ENCODE measurements at places on chromosomes 13 and 19.

DNA sequence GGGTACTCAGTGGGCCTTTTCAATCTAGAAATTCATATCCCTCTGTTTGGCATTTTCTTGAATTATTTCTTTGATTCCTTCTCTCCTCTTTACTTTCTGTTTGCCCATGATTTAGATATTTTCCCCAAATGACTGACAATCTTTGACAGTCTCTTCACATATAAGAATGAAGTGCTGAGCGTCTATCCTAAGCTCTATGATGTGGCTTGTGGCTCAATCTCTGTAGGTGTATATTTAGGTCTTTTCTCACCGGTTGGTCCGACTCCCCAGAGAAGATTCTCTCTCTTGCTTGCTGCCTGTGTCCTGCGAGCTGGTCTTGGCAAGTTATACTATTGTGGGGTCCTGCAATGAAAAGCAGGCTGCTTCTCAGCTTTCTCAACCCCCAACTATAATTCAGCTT, 29.0 kb downstream of the FLT3 start:
- DNase-seq: no peak

GRCh38 chr13:32284927-32285632, 30.1 kb downstream of the ZAR1L start:
- DNase-seq: no peak

DNA sequence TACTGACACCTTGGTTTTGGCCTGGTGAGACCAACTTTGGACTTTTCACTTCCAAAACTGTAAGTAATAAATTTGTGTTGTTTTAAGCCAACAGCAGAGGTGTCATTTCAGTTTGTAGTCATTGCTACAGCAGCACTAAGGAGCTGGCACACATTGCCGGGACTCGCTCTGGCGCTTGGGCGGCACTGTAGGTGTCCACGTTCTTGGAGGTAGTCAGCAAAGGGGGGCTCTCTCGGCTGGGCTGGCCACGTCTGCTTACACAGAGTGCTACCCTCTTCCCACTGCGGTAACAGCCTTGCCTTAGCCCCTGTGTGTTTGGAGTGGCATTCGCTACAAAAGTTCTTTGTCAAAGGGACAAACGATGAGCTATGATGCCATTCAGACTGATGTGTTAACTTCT, 44.7 kb downstream of the HTR2A start:
- DNase-seq: no peak

- DNase-seq: no peak
Measured at GRCh38 chr19:32550666-32551065, 30.3 kb upstream of the PDCD5 start.

DNA sequence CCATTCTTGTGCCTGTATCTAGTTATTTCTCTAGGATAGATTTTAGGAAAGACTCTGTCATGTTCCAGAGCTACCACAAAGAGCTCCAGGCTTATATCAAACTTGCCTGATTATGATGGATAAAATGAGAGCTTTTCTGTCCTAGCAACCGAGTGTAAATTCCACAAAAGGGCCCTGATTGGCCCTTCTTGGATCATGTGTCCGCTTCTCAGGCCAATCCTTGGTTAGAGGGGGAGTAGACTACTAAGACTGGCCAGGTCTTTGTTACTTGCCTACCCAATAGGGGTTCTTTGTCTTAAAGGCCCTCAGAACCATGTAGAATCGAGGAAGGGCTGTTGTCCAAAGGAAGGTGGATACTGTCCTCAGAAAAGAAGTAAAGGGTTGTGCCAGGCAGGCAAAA, 2.4 kb downstream of the DHX34 start:
- no peak for DNase-seq

DNA sequence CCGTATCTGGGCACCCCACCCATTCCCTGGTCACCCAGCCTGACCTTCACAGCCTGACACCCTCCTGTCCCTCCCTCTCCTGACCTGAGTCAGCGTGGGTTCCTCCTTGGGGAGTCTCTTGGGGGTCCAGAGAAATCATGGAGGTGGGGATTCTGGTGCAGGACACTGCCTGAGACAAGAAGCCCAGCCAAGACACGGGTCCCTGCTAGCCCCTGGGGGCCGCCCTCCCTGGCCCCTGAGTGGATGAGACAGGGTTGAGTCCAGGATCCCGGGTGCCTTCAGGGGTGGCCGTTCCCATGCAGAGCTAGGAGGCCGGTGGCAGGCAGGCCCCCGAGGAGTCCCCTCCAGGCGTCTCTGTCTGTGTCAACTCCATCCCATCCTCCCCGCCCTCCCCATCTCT, 1.6 kb downstream of the MAP2K7 start:
- no peak for DNase-seq

DNA sequence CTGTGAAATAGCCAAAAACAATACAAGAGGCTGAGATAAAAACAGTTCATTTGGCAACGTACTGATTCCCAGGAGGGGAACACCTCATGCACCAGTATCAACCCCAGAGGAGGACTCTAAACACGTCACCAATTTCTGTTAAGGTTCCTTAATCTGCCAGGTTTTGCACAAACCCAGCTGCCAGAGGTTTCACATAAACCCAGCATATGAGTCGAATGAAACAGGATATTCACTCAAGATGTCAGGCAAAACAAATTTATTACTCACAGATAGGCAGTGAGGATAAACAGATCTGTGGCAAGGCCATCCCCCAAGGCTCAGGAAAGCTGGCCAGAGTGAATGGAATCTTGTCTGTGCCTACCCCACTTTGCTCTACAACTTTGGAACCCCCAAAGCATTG, 210.9 kb downstream of the GPC5 start:
- peak; percentile 47 for DNase-seq

- DNase-seq: no peak
Measured at GRCh38 chr13:28718196-28718542, 601 bp downstream of the SLC46A3 start.

GRCh38 chr19:41554907-41555306, 21.1 kb upstream of the CEACAM21 start:
- DNase-seq: no peak

DNA sequence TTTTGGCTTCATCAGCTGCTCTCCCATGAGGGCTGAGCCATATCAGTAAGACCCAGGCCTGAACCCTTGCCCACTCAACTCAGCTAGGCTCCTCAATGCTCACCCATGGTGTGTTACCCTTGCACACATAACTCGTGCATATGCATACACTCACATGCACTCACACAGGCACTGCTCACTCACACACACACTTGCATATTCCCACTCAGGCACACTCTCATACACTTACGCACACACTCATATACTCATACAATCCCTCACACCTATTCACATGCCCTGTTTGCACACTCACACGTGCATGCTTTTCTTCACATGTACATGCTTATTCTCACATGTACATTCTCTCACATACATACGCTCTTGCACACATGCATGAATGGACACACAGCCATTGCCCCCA, 93.8 kb downstream of the SLC7A1 start:
- no peak for DNase-seq

DNA sequence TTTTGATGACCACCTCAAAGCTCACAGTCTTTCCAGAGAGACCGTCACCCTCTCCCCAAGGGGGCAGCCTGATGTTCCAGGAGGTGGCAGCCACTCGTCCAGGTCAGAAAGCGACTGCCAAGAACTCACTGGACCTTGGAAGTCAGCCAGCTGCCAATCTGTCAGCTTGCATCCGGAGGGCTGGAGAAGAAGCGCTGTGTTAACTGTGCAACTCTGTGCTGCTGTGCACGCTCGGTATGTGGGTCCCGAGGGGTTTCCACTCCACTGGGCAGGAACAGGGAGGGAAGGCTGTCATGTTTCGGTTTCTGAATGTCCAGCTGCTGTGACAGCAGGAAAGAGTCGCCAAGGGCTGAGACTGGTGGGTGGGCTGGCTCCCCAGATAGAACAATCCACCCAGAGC, 89.2 kb downstream of the CACNA1A start:
- DNase-seq: no peak

DNA sequence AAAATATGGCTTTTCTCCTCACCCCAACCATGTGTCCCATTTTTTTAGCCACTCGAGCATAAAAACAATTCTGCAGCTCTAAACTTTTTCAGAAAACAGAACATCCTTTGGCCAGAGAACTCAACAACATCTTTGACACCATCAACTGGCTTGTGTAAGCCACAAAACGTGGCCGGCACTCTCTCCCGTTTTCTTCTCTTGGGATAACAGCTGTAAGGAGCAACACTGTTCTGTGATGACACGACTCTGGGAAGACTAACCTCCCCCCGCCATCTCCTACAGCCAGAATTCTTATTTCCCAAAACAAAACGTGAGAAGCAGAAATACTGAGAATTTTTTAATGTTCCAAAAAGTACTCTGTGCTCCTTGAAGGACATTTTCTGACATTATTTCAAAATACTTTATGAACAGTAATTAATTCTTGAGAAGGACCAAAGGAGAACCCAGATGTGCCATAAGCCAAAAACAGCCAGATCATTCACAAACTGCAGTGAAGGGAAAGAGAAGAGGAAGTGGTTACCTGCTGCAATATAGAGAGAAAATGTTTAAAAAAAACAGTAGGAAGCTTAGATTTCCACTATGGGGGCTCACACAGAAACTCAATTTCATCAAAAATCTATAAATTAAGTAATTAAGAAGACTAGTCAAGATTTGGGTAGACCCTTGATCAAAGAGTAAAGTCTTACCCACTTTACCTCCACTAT, 25.8 kb downstream of the COL4A1 start:
- DNase-seq: no peak

- DNase-seq: no peak
Measured at GRCh38 chr13:77434289-77434688, 101.2 kb upstream of the SCEL start.

DNA sequence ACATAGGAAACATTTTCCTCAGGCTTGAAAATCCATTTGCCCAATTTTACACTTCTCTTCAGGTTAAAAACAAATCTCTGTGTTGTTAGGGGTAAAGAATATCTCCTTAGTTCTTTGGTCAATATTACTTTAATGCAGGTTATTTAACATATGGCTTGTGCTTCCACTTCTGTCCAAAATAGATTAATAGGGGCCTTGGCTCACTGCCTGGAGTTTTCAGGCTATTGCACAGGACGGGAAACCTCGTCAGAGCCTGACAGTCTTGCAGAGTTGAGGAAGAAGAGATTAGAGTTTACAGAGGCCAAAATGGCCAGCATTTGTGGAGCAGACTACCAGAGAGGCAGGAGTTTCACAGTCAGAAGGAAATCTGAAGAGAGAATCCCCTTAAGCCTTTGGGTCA, 863.9 kb upstream of the GPC6 start:
- DNase-seq: no peak

- peak; percentile 22 for DNase-seq
Measured at GRCh38 chr13:93522501-93522900, 295.9 kb downstream of the GPC6 start.

- no peak for DNase-seq
Measured at GRCh38 chr19:43934055-43934984, 762 bp downstream of the ZNF45 start.

DNA sequence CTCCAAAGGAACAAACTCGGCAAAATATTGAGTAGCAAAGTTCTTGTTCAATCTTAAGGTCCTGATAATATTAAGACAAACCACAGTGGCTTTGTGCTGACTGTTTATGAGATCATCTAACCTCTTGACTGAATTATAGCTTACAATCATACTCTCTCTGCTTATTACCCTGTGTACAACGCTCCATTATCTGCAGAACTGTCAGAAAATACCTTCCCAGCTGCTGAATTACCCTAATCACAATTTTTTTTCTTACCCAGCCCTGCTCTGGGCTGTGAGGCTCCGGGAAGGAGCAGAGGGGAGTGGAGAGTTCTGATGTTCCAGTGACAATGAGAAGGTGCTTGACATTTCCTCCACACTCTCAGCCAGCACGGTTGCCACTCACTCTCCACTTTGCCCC, 64.8 kb downstream of the DCT start:
- DNase-seq: no peak

DNA sequence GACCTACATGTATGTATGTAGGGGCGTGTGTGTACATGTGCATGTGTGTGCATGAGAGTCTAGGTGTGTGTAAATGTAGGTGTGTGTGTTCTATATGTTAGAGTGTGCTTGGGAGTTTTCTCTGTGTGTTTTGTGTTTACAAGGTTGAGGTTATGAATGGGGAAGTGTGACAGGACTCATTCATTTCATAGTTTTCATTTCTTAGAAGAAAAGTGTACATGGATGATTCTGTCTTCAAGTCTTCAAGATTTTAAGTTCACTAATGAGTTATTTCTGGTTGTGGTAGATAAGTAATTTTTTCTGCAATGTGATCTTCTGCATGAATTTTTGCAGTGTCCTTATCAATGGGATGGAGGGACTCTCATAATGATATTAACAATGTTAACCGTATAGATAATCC, 118.2 kb upstream of the SLC10A2 start:
- no peak for DNase-seq

DNA sequence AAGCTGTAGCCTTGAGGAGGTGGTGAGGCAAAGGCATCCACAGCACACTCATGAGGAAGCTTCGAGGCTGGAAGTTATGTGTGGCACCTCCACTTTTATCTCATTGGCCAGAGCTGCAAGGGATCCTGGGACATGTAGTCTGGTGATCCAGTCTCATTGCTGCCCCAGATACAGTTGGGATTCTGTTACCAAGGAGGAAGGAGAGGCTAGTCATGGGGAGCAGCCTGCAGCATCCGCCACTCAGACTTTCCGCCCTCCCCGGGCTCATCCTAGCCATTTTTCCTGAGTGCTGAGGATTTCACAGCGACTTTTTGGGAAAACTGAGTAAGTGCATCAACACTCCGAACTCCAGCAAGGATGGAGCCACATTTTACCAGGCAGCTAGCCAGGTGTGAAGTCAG, 74.4 kb downstream of the DPF1 start:
- DNase-seq: no peak

DNA sequence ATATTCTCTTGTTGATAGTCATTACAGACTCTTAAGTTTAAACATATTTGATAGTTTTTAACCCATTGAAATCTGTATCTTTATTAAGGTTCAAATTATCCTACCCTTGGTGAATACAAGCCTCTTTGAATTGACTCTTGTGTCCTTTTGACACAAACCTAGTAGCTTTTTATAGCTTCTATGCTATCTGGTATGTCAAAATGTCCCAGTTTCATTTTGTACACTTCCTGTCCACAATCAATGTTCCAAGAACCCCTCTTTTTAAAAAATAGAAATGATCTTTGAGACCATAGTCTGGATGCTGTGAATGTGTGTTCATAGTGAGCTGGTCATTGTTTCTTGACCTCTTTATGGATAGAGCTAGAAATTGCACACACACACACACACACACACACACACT, 39.2 kb upstream of the FGF14 start:
- no peak for DNase-seq

GRCh38 chr13:87777387-87777786, 106.2 kb downstream of the SLITRK5 start:
- DNase-seq: no peak

DNA sequence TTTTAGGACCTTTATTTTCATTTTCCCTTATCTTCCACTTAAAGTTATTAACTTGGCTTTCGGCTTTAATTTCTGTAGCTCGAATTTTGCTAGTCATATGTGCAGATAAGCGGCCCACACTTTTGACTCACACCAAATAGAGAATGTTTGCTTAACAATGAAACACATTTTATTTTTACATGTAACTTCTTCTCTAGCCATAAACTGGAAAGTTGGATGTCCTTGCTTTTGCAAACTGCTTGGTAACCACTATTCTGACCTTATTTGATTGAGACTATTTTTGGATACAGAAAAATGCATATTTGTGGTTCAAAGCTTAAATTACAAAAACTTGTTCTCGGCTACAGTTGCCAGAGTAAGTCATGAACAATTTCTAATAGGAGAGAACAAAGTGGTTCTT, 600.0 kb downstream of the KCTD12 start:
- peak; percentile 32 for DNase-seq

Data from fibroblast of skin of left biceps (primary cell).